Fibroblast of villous mesenchyme (primary cell): ENCODE measurements at places on chromosomes 12 and 14. TPM values are rescaled to one million over a fixed set of nuclear protein-coding genes. Genes with fewer than 3 reads are reported as not detected.
A peak's percentile ranks its signal among the peaks of the same experiment; 100 is the strongest.

DNA sequence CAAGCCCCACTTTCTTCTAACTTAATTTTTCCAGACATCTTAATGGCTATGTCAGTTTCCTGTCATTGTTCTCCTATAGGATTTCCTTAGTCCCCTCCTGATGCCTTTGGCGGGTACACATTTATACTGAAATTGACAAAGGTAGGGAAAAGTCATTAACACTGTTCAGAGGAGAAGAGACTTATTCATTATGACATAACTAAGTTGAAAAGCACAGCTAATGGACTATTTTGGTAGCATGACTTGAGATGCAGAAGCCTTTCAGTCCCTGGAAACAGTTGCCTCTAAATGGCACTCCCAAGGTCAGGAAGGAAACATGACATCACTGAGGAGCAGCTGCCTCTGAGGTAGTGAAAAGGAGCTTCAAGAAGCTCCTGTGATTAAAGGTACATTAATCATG, 317.5 kb upstream of the KITLG start:
- DNase-seq = no peak

Gene UBR7
- 27.1 and 28.9 TPM in 2 replicates for total RNA-seq

Gene GPD1
- total RNA-seq = under 0.01 TPM in 1 of 2 replicates, not detected in the other

GRCh38 chr12:10031321-10031720, 839 bp downstream of the CLEC9A start:
- peak; percentile 46 for DNase-seq

DNA sequence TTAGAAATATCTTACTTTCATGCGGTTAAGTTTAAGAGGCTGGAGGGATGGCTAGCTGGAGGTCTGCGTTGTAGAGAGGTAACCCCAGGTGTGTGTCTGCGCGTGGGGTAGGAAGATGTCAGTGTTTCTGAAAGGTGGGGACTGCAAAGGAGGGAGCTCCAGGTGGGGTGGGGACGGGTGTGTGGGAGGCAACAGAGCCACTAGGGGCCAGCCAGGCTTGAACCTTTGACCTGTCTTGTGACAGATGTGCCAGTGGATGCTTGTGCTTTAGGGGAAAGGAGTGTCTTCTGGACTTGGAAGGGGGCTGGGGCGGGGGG, 841 bp downstream of the GLI1 start:
- DNase-seq = no peak

Gene CLEC9A
- not detected in 2 replicates for total RNA-seq

Gene ADAMTS20
- under 0.01 TPM in 2 replicates for total RNA-seq

DNA sequence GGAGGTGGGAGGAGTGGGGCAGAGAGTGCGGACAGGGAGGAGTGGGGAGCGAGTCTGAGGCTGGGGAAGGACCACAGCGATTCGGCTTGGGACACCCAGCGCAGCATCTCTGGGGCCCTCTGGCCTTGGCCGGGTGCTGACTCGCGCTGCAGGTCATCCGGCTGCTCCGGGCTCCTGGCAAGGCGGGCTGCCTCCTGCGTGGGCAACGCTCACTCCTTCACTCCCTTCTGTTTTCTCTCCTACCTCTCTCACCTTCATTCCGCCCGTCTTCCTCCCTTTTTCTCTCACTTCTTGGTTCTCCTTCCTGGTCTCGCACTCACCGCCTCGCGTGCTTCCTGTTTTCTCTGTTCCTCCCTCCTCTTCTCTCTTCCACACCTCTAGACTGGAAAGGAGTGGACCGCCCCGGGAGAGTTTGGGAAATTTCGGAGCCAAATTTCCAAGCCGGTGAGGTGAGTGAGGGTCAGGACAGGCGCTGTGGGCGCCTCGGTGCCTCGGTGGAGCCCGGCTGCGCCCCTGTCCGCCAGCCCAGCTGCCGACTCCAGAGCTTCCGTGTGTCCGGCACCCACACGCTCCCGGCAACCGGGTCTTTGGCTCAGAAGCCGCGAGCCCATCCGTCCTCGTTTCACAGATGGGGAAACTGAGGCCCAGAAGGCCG, 86.7 kb downstream of the B4GALNT3 start:
- no peak for DNase-seq

DNA sequence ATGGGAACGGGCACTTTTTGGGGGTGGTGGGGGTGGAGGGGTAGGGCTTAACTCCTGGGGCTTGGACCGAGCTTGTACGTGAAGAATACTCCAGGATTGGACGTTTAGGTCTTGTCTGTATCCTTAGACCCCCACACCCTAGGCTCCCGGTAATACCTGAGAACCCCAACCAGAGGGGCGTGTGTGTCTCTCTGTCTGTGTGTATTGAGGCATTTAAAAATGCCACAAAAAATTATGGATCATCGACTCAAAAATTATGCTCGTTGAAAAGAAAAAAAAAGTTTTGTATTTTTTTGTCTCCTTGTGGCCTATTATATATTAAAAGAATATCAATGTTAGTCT, 459 bp downstream of the PPFIBP1 start:
- no peak for DNase-seq
